ENCODE measurements at places on chromosomes 3 and 15.
A peak's percentile ranks its signal among the peaks of the same experiment; 100 is the strongest.

GRCh38 chr3:179788996-179789395 is 136.2 kb downstream of the USP13 start:
- DNase-seq, result no peak

- DNase-seq, result no peak
Observed at GRCh38 chr3:48934333-48934991, 15.8 kb downstream of the ARIH2 start.

DNA sequence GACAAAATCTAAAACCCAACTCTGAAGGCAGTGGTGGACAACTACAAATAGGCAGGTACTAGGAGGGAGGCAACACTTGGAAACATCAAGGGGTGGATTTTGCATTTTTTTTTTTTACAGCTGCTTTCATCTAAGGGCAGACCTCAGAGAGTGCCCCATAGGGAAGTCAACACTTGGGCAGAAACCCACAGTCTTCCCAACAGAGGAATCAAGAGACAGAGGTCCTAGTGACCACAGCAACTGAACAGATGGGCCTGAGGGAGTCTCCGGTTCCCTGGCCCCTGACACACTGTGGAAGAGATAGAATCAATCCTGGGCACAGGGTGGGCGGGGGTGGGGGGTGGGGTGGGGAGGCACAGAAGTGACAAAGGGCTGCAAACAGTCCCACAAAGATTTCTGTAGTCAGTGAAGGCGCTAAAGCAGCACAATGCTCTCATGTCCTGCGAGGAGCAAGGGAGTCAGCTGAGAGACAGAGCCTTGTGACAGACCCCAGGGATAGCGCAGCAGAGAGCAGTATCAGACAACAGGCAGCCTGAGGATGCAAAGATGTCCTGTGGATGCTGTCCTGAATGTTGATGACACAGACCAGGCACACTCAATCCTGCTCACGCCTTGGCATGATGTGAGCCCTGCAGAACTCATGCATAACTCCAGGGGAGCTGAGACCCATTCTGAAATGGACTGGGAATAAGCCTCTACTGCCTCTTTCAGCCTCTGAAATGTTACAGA is 6.9 kb upstream of the RFTN1 start:
- DNase-seq, result no peak

DNA sequence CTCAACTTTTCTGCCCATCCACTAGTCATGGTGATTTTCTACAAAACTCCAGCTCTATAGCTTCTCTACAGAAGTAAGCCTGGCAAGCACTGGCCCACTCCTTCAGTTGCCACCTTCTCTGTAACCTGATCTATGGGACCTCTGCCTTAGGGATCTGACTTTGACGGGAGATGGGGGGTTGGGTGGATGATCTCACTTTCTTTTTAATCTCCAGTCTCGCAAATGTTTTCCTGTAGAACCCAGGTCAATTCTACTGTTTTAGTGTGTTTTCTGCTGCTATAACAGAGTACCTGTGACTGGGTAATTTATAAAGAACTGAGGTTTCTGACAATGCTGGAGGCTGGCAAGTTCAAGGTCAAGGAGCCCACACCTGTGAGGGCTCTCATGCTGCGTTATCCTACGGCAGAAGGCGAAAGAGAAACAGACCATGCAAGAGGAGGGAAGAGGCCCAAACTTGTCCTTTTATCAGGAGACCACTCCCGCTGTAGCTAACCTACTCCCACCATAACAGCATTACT is 189.9 kb upstream of the THRB start:
- DNase-seq, result no peak

- DNase-seq, result no peak
Observed at GRCh38 chr3:44227632-44228031, 14.1 kb upstream of the TOPAZ1 start.

DNA sequence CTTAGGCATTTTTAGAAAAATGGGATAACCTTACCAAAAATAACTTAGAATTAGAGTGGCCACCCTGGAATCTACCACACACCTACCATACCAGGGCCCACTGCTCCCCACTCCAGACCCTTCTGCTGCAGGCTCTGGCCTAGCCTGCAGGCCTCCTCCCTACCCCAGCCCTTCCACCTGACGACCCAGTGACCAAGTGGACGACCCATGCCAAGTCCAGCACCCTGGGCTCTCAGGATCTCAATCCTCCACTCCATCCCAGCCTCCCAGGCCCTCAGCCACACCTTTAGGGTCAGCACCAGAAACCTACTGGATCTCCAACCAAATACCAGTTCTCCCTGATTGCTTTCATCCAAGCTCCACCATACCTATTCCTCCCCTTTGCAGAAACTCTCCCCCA is 145.8 kb downstream of the TPRA1 start:
- DNase-seq, result no peak

GRCh38 chr15:33309602-33310276 is 1.0 kb upstream of the RYR3 start:
- no peak for DNase-seq

GRCh38 chr3:161221806-161222600 is 892 bp downstream of the NMD3 start:
- DNase-seq, result no peak

DNA sequence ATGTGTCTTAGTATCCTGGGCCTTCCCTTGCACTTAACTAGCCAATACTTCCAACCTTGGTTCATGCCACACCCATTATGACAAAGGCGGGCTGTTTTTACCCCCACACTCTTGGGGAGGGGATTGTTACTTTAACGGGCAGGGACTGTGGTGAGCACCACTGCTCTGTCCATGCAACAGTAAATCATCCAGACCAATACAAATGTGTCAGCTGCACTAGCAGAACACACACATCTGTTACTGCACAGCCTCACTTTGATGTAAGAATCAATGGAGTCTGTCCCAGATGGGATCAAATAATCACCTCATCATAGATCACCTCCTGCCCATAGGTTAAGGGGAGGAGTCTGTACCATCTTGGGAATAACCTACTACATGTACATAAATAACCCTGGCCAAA is 58.1 kb downstream of the NPAP1 start:
- DNase-seq, result no peak

GRCh38 chr15:67607959-67608637 is 65.6 kb downstream of the MAP2K5 start:
- DNase-seq, result no peak

GRCh38 chr3:115792206-115792955 is 169.1 kb downstream of the GAP43 start:
- DNase-seq, result peak; percentile 83

DNA sequence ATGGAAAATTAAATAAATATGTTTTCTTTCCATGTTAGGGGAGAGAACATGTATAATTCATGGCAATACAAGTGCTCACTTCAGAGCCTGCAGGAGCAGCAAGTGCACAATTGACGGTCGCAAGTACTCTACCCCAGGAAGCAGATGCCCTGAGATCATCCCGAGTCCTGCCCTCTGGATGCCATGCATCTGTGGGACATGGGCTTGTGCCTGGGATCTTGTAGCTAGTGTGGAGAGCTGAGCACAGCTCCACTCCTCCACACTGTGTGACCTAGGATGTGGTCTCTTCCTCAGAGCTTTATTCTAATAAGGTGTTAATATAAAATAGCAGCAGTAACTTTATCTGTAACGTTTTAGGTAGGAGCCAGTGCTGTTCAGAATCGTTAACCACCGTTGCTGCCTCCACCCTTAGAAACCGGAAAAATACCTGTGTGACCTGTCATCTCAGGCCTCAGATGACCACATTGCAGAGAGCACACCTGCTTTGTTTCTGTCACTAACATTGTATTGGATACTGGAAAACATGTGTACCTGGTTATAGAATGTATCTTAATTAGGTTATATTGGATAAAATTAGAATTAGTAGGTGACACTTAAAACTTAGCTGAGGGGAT is 105.0 kb upstream of the GOLGA6L6 start:
- DNase-seq, result no peak

- DNase-seq, result no peak
Observed at GRCh38 chr15:63372753-63373152, 8.9 kb downstream of the CA12 start.

- no peak for DNase-seq
Observed at GRCh38 chr3:9649791-9650521, 651 bp downstream of the MTMR14 start.

- DNase-seq, result no peak
Observed at GRCh38 chr3:182315313-182315712, 478.0 kb upstream of the ATP11B start.

DNA sequence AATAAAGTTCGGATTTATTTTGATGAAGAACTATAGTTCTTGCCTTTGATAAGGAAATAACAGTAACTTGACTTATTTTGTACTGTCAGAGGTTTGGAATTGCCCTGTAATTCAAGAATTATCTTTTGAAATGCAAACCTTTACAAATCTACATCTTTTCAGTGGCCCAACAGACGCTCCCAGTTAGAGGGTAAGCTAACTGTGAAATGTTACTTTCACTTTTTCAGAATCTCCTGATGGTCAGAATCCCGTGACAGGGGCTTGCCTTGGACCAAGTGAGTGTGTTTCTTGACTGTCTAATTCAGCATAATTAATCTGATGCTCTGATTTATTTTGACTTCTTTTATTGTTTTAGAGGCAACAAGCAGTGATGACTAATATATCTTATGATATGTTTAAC is 262.5 kb downstream of the PLOD2 start:
- DNase-seq, result no peak

GRCh38 chr3:169391672-169392071 is 271.8 kb downstream of the MECOM start:
- DNase-seq, result no peak

All from HuH-7 (cell line).